ENCODE measurements at places on chromosomes 2 and 18.
A peak's percentile ranks its signal among the peaks of the same experiment; 100 is the strongest.

- no peak for DNase-seq
Measured at GRCh38 chr18:42614619-42615293, 500.7 kb downstream of the RIT2 start.

DNA sequence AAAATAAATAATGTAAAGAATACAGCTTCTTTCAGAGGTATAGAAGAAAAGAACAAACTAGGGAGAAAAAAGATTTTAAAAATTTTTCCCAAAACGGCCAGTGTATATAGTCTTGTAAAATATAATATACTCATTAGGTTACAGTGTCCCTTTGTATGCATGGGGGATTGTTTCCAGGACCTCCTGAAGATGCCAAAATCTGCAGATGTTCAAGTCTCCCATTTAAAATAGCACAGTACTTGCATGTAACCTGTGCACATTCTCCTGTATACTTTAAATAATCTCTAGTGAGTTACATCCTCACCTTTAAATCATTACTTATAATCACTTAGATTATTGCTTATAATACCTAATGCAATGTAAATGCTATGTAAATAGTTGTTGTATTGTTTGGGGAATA, 80.6 kb upstream of the LRRTM4 start:
- no peak for DNase-seq

DNA sequence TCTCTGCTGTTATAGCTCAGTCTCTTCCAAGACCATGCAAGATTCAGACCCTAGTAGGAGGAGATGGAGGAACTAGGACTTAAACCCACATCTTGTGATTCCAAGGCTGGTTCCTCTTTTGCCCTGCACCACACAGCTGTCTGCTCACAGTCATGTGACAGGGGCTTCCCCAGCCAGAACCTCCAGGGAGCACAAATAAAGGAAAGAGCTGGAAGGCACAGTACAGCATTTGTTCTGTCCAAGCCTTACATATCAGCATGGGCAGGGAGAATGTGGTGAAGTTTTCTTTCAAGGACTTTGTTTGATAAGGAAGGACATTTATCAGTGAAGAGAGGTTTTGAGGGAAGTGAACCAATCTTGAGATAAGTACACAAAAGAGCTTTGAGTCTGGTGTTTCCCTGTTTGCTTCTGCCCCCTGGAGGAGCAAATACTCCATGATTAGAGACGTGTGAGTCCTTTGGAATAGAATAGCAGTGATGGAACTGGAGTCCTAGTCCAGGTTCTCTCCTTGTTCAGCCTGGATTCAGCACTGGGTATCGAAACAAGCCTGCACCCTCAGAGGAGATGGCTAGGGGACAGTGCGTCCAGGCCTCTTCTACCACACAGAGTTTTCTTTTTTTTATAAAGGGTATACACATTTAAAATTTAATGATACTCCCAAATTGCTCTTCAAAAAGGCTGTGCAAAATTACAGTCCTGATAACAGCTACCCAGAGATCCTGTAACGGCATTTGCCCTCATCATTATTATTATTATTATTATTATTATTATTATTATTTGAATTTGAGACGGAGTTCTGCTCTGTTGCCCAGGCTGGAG, 24.6 kb upstream of the CASP10 start:
- DNase-seq: peak; percentile 80

DNA sequence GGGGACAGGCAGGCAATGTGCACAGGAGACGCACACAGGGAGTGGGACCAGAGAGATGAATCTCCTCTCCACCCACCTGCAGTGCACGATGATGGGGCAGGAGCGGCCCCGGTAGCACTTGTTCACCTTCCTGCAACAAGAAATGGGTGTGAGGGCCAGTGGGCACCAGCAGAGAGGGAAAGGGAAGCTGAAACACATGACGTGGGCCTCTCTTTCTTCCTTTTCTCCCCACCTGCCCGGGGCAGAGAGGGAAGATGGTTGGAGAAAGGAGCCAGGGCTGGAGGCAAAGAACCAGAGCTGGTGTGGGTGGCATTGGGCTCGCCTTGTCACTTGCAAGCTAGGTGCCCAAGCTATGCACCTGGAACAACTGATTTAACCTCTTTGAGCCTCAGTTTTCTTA, 12.2 kb downstream of the DNAJB2 start:
- DNase-seq: no peak

- DNase-seq: no peak
Measured at GRCh38 chr2:229133155-229133772, 137.8 kb downstream of the PID1 start.

GRCh38 chr2:176999301-176999700, 213.3 kb upstream of the HNRNPA3 start:
- no peak for DNase-seq

- DNase-seq: no peak
Measured at GRCh38 chr2:146776596-146776995, 1068.2 kb upstream of the ACVR2A start.

Measured in CD4-positive, alpha-beta T cell treated with Interleukin-1 beta for 1 hour (primary cell).